ENCODE measurements at places on chromosomes 3 and 15.

- DNase-seq: peak; percentile 90
These were observed 105.0 kb upstream of the GAP43 start for GRCh38 chr3:115518100-115518852.

DNA sequence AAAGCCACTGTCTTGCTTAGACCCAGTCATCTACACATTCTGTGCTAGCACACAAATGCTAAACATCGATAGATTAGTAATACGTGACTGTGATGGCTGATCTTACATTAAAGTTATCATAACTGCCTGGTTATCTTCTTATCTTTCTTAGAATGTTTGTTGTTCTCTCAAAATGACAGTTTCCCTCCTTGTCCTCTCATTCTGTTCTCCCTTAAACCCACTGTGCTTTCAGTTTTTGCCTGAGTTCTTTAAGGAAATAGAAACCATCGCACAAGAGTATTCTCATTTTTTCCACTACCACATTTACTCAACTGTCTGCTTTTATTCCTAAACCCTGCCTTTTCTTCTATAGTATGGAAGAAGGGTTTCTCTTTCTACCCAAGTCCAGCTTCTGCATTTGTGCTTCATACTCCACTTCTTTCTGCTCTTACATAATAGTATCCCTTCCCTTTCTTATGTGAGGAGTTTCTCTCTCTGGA is 17.1 kb downstream of the STX19 start:
- DNase-seq: no peak

DNA sequence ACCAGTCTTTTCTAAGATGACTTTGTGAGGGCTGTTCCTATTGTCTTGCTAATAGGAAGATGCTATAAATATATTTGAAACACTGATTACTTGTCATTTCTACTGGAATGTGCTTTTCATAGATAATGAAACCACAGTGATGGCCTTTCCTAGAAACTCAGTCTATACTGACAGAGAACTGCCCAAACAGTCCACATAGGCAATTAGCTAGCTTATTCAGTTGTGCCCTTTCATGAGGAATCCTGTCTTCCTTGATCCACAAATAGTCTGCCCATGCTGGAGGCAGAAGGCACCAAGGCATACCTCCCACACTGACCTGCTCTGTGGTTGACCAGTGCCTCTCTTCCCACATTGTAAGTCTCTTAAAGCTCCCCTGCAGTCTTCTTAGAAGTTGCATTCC is 135.9 kb downstream of the CMSS1 start:
- DNase-seq: no peak

GRCh38 chr15:83106994-83107840 is at the start of gene TM6SF1:
Gene TM6SF1, plus strand, starts transcription at chr15:83107645. Its CDS starts 36 bp downstream, at chr15:83107681.
- peak; percentile 37 for DNase-seq

GRCh38 chr3:71016178-71016845 is 567.2 kb downstream of the FOXP1 start:
- DNase-seq: no peak

Measured in muscle of back (tissue), 13 donors.